ENCODE measurements at places on chromosomes 7 and 10. TPM values are rescaled to one million over a fixed set of nuclear protein-coding genes. Genes with fewer than 3 reads are reported as not detected.

GNAT3 gene
- not detected for total RNA-seq

UPF2 gene
- 36.4 TPM for total RNA-seq

TCF7L2 gene
- 32.3 TPM for total RNA-seq

AKR1D1 gene
- not detected for total RNA-seq

NEUROG3 gene
- total RNA-seq = not detected

GPAM gene
- total RNA-seq = 21.8 TPM

RBAK gene
- 10.2 TPM for total RNA-seq

MRC1 gene
- 161 TPM for total RNA-seq

TAS2R4 gene
- 9.3 TPM for total RNA-seq

HTRA1 gene
- 59.8 TPM for total RNA-seq

TMEM213 gene
- total RNA-seq = 2.0 TPM

SLC13A4 gene
- 0.17 TPM for total RNA-seq

PPP1R9A gene
- total RNA-seq = 59.1 TPM

ERVW-1 gene
- total RNA-seq = not detected

GSTO2 gene
- 10.6 TPM for total RNA-seq

DGKI gene
- total RNA-seq = 1.5 TPM

PDCD11 gene
- total RNA-seq = 30.1 TPM

GPRIN2 gene
- 36.5 TPM for total RNA-seq

AQP1 gene
- total RNA-seq = 328 TPM

ZNF365 gene
- total RNA-seq = 0.80 TPM

RNF32 gene
- 3.5 TPM for total RNA-seq

CALML5 gene
- not detected for total RNA-seq

NPFFR1 gene
- total RNA-seq = 0.12 TPM

OPN1SW gene
- not detected for total RNA-seq

SEPHS1 gene
- 37.4 TPM for total RNA-seq

CNPY4 gene
- 11.9 TPM for total RNA-seq

DOCK4 gene
- total RNA-seq = 59.2 TPM

DLX6 gene
- total RNA-seq = not detected

DPP6 gene
- total RNA-seq = 1.3 TPM

TBX20 gene
- 0.11 TPM for total RNA-seq

LEP gene
- total RNA-seq = not detected

CASD1 gene
- total RNA-seq = 31.5 TPM

SLC26A3 gene
- total RNA-seq = 0.31 TPM

TWIST1 gene
- total RNA-seq = 0.74 TPM

C10orf90 gene
- not detected for total RNA-seq

MCM10 gene
- total RNA-seq = 1.5 TPM

GNGT1 gene
- total RNA-seq = not detected

TUBGCP2 gene
- total RNA-seq = 41.7 TPM

ZP3 gene
- 15.7 TPM for total RNA-seq

TMEM270 gene
- total RNA-seq = 1.1 TPM

HNRNPH3 gene
- 78.0 TPM for total RNA-seq

THSD7A gene
- 12.1 TPM for total RNA-seq

RTKN2 gene
- 7.1 TPM for total RNA-seq

CALN1 gene
- total RNA-seq = 0.91 TPM

GOLGA7B gene
- 1.0 TPM for total RNA-seq

AIMP2 gene
- total RNA-seq = 34.5 TPM
